CD4-positive, alpha-beta T cell treated with Interferon alpha-2 for 1 hour (primary cell): ENCODE measurements at places on chromosomes 1 and 21.

GRCh38 chr1:41670217-41670957, 185.9 kb upstream of the EDN2 start:
- DNase-seq = no peak

- no peak for DNase-seq
Observed at GRCh38 chr1:207412845-207413244, 41.3 kb upstream of the CR2 start.

DNA sequence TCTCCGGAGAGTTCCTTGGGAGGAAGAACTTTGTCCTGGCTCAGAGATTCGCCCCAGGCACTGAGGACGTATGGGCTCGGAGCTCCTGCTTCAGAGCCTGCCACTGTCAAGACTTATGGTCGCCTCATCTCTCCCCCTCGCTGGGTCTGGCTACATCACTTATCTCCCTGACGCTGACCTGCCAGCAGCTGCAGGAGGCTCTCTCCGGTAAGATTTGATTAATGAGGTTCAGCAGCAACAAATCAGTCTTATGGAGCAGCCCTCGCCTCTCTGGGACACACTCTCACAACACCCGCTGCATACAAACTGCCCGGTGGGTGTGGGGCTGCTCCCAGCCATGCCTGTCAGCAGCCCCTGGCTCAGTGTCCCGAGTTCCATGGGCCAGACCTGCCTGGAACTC, 297.8 kb downstream of the RRAGC start:
- DNase-seq = no peak

DNA sequence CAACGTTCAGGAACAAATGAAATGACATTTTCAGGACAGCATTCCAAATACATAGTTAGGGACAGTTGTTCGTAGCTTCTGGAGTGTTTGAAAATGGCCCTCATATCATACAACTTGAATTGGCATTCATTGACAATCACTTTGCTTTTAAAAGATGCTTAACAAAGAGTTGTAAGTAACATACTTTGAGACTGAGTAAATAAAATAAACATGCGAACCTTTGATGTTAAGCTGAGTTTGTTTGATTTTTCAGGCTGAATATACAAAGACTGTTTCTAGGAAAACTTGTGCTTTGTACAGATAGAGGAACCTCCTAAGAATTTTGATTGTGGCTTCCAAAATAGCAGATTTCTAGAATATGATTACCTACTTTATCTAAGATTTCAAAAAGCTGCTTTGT, 45.3 kb downstream of the ITSN1 start:
- DNase-seq = no peak

GRCh38 chr1:183724350-183725042, 71.4 kb upstream of the APOBEC4 start:
- DNase-seq = no peak
